ENCODE measurements at places on chromosomes 13 and 19.

DNA sequence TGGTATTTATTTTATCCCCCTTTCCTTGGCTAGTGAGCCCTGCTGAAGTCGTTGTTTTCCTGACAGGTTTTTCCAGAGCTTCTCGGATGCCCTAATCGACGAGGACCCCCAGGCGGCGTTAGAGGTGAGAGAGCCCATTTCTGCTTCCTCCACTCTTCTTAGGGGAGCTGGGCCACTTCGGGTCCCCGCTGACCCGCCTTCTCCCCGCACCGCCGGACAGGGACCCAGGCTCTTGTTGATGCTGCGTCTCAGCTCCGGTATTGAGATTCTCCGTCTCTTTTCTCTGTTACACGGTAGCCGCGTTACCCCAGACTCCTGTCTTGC lies 306 bp downstream of the SUGT1 start:
- DNase-seq = no peak

- DNase-seq = no peak
These were observed 3.5 kb downstream of the SELENOV start for GRCh38 chr19:39518458-39518857.

- no peak for DNase-seq
These were observed 22.0 kb upstream of the GPR18 start for GRCh38 chr13:99280166-99280565.

DNA sequence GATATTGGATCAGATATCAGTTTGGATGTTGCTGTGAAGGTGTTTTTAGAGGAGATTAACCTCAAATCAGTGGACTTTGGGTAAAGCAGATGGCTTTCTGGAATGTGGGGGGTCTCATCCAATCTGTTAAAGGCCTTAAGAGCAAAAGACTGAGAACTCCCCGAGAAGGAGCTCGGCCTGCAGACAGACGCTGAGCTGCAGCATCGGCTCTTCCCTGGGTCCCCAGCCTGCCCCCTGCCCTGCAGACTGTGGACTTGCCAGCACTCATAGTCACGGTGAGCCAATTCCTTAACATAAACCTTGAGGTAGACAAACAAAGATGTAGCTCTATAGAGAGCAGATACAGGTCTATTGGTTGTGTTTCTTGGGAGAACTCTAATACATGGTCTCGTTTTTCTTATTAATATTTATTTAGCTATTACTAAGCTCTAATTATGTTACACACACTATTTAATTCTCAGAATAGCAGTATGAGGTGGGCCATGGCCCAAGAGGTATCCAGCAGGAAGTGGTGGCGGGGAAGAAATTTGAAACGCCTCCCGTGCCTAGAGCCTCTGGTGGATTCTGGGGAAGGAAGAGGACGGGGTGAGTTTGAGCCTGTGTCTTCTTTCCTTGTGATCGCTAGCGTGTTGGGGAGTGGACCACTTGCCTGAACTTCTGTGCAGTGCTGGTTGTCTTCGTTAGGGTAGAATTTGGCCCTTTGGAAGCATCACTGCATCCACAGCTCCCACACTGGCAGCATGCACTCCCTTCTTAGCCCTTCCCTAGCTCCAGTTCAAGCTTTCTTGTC lies 305.3 kb downstream of the TEX29 start:
- DNase-seq = no peak

- no peak for DNase-seq
These were observed 87.1 kb downstream of the PTPRS start for GRCh38 chr19:5253406-5254110.

DNA sequence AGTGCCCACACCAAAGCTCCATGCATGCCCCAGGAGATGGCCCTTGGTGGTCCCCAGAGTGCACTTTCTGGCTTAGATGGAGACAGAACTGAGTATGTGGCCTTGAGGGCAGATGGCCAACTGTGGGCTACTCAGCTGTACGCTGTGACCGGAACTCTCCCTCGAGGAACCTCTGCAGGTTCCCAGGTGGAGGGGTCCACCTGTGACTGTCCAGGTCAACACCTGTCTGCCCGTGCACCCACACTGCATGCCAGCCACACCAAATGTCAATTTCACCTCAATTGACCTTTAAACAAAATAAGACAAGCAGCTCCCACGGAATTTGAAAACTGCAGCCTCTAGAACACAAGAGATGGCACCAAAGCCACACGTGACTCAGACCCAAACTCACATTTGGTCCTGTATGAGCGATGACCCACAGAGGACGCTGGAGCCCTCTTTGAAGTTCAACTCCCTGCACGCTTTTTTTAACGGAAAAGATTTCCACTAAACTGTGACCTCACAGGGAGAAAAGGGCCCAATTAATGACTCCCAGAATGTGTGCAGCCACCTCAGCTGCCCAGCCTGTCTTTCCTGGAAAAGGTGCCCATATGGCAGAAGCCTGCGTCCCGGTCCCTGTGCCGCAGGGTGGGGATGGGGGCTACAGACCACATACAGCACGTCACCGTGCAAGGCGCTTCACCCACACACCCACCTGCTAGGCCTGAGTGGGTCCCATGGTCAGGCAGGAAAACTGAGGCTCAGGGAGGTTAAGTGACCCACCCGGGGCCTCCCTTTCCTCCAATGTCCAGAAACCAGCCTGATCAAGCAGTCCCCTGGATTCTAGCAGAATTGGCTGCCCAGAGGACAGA lies 47.7 kb downstream of the KLF2 start:
- DNase-seq = no peak

Data from stimulated activated CD8-positive, alpha-beta memory T cell treated with anti-CD3 and anti-CD28 coated beads, Interleukin-7, amount 100 ng/mL, for 1 hour (primary cell).